ENCODE measurements at places on chromosomes 2 and 18. TPM values are rescaled to one million over a fixed set of nuclear protein-coding genes. Genes with fewer than 3 reads are reported as not detected.

Gene HMSD
- polyA plus RNA-seq = 1.4 TPM

Gene ZSWIM2
- polyA plus RNA-seq = not detected

Gene RNF125
- 2.1 TPM for polyA plus RNA-seq

GRCh38 chr2:220057916-220058315, 430.5 kb downstream of the SLC4A3 start:
- DNase-seq = no peak

GRCh38 chr18:27143580-27144287, 41.4 kb downstream of the CHST9 start:
- no peak for DNase-seq

- no peak for DNase-seq
These were observed 78.5 kb upstream of the GLS start for GRCh38 chr2:190802129-190802528.

- no peak for DNase-seq
These were observed 92.6 kb downstream of the CDH19 start for GRCh38 chr18:66511289-66511688.
